ENCODE measurements at places on chromosomes 11 and 22.

DNA sequence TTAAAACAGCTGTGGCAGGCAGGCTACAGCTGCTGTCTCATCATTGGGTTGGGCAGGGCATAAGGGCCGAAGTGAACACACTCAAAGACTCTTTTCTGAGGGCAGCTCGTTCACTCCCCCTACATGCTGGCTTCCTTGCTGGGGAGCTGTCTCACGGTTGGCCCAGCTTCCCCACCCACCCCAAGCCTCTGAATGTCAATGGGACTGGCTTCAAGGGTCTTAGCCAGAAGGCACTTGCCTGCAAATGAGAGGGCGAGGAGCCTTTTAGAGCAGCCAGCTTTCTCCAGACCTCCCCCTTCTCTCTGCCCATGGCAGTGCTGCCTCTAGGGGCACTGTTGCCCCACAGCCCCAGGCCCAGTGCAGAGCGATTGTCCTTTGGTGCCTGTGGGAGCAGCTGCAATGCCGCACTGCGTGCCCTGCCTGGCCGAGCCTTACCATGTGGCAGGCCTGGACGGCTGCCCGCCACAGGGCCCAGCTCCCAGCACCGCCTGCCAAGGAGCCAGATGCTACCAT lies 94.7 kb upstream of the RASSF10 start:
- DNase-seq = no peak

GRCh38 chr11:34464591-34465051 lies 25.9 kb downstream of the CAT start:
- no peak for DNase-seq

GRCh38 chr11:61021661-61022212 lies 50.3 kb downstream of the CD6 start:
- peak; percentile 77 for DNase-seq

DNA sequence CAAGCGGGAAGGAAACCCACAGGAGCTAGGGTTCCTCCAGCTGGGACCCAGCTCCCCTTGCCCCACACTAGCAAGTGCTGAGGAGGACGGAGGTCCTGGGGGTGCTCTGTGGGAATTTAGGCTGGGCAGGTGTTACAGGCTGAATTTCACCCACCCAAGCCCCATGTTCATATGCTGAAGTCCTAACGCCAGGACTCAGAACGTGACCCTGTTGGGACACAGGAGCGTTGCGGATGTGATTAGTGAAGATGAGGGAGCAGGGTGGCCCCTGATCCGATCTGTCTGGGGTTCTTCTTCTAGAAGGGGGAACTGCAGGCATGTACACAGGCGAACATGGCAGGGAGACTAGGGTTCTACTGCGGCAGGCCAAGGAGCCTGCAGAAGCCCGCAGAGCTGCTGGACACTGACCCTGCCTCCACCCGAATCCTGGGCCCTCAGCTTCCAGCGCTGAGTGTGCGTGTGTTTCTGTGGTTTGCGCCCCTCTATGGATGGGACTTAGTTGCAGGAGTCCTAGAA lies 103.4 kb upstream of the FGF3 start:
- DNase-seq = no peak

GRCh38 chr11:76317296-76317695 lies 63.6 kb downstream of the THAP12 start:
- DNase-seq = no peak

DNA sequence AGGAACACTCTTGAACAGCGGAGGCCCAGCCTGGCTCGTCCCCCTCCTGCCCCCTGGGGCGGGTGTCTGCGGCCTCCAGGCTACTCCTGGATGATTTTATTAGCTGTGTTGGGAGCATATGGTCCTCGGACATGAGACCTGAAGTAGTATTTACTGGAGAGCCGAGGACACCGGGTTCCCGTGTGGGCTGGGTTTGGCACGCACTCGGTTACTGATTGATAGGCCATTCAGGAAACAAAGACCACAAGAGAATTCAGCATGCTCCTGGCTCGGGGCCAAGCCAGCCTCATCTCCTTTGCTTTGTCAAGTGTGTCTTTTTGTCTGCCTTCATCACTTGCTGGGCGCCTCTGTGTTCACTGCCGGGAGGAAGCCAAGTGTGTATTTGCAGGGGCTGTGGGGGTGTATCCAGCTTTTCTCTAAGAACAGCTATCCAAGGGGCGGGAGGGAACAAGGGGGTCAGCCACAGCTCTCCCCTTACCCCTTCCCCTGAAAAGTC lies 9.7 kb downstream of the FXYD2 start:
- DNase-seq = peak; percentile 41

GRCh38 chr11:120546312-120547205 lies 35.0 kb downstream of the GRIK4 start:
- DNase-seq = no peak

- DNase-seq = peak; percentile 4
Observed at GRCh38 chr11:20112291-20113148, 47.8 kb downstream of the DBX1 start.

GRCh38 chr11:12540913-12541582 lies 133.2 kb upstream of the TEAD1 start:
- no peak for DNase-seq
